Activated naive CD4-positive, alpha-beta T cell (primary cell): ENCODE measurements at places on chromosomes 2 and 18.

- no peak for DNase-seq
Measured at GRCh38 chr2:216770050-216770449, 74.7 kb upstream of the IGFBP5 start.

- no peak for DNase-seq
Measured at GRCh38 chr2:28656937-28657615, 94.6 kb upstream of the PPP1CB start.

DNA sequence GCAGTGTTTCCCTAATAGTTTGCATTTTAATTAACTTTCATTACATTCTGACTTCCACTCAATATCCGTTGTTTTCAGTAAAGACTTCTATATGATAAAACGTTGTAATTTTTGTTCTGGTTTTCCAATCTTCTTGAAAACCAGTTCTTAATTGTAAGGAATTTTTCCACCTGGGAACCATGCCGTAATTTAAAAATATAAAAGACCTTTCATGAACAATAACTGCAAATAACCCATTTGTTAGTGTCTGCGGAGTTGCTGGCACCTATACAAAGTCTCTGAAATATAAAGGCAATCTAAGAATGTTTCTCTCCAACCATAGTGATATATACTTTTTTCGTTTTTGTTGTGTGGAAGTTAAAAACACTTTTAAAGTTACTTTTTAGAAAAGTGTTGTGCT, 7.7 kb upstream of the SATB2 start:
- DNase-seq: no peak

GRCh38 chr2:23592898-23593751, 208.1 kb downstream of the KLHL29 start:
- no peak for DNase-seq

- no peak for DNase-seq
Measured at GRCh38 chr2:48531141-48531648, 1.2 kb downstream of the STON1 start.

DNA sequence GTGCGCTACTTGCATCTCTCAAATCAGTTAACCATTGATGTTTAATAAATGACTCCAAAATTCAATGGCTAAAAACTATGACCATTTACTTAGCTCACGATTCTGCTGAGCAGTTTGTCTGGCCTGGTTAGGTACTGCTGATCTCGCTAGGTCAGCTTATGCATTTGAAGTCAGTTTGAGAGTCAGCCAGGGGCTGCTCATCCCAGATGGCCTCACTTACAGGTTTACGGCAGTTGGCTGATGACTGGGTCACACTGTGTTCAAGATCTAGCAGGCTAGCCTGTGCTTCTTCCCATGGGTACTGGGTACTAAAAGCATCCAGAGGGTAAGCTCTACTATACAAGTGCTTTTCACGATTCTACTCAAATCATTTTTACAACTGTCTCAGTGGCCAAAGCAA, 122.1 kb downstream of the DLGAP1 start:
- DNase-seq: no peak

DNA sequence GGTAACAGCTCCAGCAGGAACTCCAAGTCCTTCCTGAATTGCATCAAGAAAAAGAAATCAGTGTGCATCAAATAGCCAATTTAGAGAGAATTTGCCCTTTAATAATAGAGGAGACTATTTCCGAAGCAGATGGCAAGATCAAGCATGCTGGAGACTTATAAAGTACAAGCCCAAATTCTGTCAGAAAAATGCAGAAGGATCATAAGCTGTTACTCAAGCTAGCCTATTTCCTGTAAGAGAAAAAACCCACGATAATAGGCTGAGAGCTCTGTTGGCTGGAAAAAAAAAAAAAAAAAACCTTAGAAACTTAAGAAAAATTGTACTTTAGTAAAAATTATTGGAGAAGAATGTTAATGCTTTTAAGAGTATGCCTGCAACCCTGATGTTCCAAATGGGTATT, 24.4 kb upstream of the ITM2C start:
- no peak for DNase-seq

DNA sequence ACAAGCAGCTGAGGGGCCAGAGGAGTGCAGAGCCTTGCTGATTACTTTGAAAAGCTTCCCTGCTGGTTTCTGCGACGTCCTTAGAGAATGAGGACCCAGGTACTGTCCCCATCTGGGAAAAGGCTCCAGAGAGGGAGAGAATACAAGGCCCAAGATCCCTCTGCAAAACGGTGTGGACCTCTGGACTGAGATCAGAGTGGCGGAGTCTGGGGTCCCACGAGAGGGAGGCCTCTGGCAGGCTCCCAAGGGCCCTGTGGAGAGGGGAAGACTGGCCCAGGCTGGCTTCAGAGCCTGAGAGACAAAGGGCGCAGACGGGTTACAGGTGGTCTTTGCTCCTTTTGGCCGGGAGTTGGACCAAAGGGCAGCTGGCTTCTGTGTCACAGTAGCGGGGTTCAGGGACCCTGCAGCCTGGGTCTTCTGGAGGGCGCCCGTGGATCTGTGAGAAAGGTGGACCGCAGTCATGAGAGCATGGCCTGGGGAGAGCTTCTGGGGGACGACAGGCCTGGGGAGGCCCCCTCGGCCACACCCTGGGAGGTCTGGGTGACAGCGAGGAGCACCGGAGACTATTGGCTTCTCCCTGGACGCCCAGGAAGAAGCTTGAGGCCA, 805 bp downstream of the SNORC start:
- DNase-seq: no peak

- DNase-seq: no peak
Measured at GRCh38 chr18:5726011-5726410, 169.3 kb downstream of the TMEM200C start.

DNA sequence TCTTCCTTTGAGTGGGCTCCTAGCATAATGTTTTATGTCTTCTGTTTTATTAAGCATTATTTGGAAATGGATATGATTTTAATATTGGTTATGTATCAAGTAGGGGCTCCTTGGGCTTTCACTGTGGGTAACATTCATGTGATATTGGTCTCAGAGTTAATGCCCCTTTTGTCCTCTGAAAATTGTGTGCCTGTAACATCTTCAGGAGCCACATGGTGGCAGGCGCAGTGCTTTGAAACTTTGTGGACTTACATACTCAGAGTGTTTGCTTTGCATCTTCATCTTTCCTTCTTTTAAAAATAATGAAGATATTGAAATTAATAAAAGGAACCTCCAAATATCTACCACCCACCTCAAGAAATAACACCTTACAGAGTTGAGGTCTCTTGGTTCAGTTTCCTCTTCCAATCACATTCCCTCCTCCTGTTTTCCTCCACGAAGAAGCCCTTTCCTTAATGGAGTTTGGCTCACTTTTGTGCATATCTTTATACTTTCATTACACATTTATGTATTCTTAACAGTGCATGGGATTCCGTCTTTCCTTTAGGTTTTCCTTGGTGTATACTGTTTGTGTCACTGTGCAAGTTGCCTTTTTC, 73.5 kb downstream of the LIMS1 start:
- no peak for DNase-seq

- DNase-seq: no peak
Measured at GRCh38 chr2:159232456-159233170, 53.9 kb downstream of the WDSUB1 start.

- no peak for DNase-seq
Measured at GRCh38 chr2:203619267-203619878, 84.3 kb upstream of the RAPH1 start.

DNA sequence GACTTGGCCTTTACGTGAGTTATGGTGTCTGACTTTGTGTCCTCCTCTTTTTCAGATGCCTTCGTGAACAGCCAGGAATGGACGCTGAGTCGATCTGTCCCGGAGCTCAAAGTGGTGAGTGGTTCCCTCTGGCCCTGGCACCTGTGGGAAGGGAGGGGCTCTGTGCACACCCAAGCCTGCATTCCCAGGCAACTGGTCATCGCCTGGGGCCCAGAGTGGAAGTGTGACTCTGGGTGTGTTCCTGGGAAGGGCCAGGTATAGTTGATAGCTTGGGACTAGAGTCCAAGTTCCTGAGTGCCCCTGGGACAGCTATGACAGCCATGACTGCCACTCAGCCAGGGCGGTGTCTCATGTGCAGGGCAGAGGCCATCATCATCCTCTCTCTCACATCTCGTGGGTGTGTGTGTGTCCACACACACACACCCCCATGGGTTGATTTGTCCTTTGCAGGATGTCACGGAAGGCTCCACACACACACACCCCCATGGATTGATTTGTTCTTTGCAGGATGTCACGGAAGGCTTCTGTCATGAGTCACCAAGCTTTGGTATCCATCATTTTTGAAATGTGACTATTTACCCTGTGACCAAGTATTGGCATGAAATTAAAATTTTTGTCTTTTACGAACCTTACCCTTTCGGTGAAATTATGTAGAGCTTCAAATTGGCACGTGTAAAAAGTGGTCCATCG, 215.4 kb downstream of the AGAP1 start:
- DNase-seq: no peak

GRCh38 chr2:40439473-40439872, 12.4 kb downstream of the SLC8A1 start:
- DNase-seq: no peak

DNA sequence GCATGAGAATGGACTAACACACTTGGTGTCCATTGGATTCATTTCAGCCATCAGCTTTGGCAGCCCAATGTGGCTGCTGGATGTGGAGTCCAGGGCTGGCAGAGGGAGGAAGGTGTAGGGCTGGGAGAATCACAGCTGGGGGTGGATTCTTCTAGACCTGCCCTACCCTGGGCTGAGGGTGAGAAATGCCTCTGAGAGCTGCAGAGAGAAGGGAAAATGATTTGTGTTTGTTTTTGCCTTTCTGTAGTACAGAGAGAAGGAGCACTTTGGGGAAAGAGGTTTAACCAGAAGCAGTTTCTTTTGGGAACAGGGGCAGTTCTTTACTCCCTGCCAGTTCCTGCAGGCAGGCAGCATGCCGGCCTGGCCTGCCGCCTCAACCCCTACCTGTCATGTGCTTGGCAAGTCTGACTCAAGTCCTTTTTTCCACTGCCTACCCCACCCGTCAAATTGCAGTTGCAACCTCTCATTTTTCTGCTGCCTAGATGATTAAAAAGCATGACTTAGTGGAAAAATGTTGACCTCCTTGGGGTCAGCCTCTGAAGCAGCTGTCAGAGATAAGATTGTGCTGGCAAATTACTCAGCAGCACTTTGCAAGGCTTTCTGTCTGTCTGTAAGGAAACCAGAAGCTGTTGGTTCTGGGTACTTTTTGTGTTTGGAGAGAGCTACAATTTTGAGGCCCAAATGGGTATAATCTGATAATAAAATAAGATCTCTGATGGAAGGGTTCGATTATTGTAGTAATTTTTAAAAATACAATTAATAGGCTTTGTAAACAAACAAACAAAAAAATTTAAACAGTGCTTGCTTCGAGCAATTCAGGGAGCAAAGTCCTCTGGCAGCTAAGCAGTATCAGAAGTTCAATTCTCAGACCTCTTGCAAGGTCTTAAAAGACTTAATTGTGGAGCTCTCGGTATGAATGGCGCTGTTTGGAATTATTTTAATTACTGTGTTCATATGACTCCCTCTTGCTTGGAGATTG, 21.7 kb downstream of the LBH start:
- no peak for DNase-seq

GRCh38 chr2:44367591-44367990, 5.8 kb downstream of the CAMKMT start:
- DNase-seq: no peak

DNA sequence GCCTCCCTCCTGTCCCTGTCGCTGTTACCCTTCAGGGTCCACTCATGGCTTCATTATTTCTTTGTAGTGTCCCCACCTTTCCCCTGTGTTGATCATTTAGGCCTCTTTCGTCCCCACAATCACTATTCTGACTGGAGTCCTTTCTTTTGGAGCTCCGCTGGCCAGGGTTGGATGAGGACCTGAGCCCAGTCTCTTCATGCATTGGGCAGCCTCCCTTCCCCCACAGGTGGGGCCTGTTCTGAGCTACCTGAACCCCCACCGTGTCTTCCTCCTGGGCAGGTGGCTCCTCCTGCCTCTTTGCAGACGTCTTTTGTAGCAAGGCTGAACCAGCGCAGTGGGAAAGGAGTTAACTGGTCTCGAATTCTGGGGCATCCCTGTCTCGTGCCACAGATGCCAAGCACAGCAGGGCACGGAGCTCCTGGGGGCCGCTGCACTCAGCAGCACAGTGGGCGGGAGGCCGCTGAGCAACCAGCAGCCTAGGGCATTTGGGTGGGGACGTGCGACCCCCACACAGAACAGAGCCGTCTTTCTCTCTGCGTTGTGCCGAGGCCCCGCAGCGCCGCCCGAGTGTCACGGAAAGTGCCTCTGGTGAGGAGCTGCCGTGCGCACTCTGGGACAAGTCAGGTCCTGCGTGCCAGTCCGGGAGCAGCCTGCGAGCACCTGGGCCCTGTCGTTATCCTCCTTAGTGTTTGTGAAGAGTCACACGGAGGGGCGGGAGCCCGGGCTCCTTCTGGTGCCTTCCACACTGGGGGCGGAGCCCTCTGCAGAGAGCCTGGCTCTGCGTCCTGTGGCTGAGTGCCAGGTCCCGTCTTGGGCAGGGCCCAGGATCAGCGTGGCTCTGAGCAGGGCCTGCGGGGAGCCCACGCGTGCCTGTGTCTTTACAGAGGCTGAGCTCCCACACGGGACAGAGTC, 130.1 kb downstream of the NFATC1 start:
- DNase-seq: no peak

DNA sequence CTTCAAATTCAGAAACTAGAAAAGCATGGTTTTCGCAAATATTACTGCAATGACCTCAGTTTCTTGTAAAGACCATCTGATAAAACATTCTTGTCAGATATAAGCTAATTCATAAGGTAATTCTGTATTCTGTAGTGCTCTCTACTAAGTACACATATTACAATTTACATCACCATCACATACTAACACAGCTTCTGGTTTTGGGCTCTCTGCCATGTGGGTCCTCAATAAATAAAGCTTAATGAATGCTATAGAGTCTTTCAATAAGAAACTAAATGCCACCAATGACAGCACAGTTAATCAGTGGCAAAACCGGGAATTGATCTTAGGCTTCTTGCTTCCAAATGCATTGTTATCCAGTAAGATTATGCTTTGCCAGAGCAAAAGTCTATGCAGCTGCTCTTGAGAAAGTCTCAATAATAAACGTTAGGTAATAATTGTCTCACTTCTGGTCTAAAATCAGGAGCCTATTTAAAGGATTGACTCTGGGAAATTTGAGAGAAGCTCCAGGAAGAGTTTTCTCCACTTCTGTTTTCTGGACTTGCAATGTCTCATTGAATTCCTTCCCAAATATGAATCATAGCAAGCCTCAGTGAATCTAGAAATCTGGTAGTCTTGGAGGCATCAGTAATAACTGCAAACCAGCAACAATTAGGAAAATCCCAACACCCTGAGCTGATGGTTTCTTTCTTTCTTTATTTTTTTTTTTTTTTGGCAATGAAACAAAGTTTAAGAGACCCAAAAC, 67.9 kb upstream of the RAPGEF4 start:
- DNase-seq: no peak

DNA sequence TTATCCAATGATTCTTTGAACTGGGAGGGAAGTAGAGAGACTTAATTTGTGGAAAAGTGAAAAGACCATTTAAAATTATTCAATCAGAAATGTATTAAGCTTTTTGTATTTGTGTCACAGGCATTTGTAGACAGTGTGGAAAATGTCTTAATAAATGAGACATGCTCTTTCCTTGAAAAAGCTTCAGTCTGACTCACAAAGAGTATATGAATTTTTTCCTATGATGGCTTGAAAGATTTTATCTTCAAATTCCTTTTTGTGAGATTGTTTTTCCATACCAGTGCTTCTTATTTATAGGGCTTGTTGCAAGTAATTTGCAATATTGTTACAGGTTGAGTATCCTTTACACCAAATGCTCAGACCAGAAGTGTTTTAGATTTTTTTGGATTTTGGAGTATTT, 39.5 kb downstream of the STON1 start:
- no peak for DNase-seq
